ENCODE measurements at places on chromosomes 13 and 19.

GRCh38 chr13:44436589-44437337 is 63.1 kb downstream of the SERP2 start:
- DNase-seq: peak; percentile 95

DNA sequence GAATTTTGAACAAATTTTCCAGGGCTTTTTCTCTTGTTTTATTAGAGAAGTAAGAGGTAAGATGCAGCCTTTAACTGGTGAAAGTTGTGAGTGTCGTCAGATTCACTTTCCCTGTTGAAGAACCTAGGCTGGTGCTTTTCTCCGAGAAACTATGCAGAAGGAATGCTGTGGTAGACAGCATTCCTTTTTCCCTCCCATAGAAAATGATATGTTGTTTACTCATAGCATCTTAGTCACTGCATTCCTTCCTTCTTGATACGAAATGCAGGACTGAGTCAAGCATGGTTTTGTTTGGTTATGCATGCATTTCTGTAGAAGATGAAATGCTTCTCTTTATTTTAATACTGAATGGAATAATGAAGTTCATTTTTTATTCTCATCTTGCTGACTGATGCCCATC is 3.4 kb downstream of the ITGBL1 start:
- DNase-seq: peak; percentile 89

GRCh38 chr13:44120849-44121755 is 241.4 kb downstream of the LACC1 start:
- DNase-seq: no peak

- DNase-seq: no peak
These were observed 8.8 kb upstream of the METTL21C start for GRCh38 chr13:102703726-102704035.

GRCh38 chr19:18660939-18661670 is 22.4 kb upstream of the CRTC1 start:
- DNase-seq: no peak

GRCh38 chr19:39196860-39197562 is at the start of gene NCCRP1:
Gene NCCRP1 (plus strand): TSS chr19:39196964. CDS start chr19:39196983, 19 bp downstream.
- DNase-seq: no peak

DNA sequence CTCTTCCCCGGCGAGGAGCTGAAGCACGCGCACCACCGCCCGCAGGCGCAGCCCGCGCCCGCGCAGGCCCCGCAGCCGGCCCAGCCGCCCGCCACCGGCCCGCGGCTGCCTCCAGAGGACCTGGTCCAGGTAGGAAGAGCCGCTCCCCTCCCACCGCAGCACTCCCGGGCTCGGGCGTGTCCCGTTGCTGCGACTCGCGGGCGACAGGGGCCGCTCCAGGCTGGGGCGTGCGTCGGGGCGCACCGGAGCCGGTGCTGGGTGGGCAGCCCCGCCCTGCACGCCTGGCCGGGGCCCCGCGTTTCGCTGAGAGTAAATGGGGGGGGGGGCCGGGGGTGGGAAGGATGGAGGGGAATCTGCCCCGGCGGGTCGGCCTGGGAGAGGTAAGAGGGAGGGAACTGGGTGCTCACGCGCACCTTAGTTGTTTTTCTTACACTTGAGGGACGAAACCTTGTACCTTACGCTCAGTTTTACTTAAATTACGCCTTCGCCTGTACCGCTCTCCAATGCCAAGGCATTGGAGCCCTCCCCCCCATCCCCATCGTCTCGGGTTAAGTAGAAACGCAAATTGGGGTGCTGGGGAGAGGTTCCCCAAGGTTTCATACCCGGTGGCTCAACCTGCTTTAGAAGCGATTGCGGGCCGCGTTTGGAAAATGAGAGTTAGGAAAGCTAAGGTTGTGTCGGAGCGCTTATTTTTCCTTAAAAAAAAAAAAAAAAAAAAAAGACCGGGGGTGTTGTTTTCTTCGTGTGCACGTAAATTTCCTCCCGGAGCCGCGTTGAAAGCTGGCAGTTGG is 850 bp downstream of the KLF5 start:
- peak; percentile 40 for DNase-seq

GRCh38 chr13:34708566-34709313 is 233.3 kb upstream of the NBEA start:
- no peak for DNase-seq
